RWPE2 (cell line): ENCODE measurements at places on chromosomes 4 and X.
A peak's percentile ranks its signal among the peaks of the same experiment; 100 is the strongest.

- no peak for DNase-seq
Observed at GRCh38 chr4:113446019-113446418, 315.5 kb downstream of the CAMK2D start.

DNA sequence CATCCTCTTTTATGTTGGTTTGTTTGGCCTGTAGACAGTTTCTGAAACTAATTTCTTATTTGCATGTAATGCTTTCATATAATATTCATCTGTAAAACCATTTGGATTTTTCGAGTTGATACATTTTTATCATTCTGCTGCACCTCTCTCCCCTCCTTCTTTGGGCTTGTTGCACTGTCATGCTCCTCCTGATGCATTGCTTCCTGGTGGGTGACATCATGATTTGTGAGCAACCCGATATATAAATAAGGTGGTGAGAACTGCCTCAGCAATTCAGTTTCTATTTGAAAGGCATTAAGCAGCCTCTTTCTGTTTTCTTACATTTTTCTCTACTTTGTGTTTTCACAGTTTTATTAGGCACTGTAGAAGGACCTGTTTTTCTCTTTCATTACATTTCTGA is 515.7 kb downstream of the RPA4 start:
- no peak for DNase-seq

DNA sequence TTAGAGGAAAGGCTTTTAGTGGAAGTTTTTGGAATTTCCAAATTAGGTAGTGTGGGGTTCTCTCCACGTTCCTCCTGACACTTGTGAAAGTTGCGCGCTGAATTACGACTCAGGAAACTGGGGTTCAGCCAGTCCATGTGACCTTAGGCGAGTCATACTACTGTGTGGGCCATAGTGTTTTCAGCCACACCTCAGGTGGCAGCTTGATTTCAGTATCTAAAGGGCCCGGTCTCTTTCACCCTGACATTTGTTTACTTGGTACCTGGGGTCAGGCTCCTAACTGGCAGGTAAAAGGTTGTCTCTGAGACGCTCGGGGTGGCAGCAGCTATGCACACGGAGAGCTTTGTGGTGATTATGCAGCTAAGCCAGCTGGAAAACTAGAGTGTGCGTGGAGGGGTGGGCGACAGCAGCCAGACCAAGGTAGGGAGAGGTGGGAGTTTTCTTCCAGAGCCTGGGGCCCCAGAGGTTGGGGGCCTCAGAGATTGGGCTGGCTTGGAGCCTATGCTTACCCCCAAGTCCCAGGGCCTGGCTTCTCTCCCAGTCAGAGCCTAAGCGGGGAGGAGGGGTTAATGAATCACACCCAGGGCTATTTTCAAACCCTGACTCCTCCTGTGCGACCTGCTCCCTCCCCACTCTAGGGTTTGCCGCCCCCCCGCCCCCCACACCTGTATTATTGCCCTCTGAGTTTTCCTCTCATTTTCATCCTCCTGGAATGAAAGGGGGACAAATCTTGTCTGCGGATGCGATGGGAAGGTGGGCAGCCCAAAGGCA is 47.2 kb downstream of the STARD8 start:
- DNase-seq, result no peak

DNA sequence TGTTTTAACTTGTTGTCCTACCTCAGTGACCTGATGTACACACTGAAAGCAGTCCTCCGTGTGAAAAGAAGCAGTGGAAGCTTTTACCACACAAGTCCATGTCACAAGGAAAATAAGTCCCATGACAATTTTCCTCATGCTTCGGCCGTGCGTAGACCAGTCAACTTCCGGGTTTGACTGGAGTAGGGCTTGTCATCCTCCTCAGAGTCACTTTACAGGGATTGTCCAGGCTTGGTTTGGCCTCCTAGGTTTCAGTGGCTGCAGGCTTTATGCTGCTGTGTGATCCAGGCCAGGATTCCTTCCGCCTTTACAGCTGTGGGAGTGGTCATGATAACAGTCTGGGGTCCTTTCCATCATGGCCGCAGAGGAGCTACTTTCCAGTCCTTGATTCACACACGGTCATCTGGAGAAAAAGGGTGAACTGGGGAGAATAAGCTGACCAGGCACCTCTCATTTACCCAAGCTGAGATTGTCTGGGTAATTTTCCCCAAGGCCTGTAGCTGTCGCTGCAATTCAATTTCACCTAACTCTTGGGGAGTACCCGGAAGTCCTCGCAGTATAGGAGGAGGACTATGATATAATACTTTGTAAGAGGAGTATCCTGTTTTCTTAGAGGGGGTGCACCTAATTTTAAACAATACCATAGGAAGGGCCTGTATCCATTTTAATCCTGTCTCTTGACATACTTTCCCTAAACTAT is 206.1 kb upstream of the KLF8 start:
- DNase-seq, result no peak

GRCh38 chr4:93529692-93530372 is 298.7 kb upstream of the ATOH1 start:
- DNase-seq, result no peak

- no peak for DNase-seq
Observed at GRCh38 chrX:43333543-43333942, 322.6 kb upstream of the MAOA start.

- no peak for DNase-seq
Observed at GRCh38 chr4:132417220-132417619, 731.9 kb upstream of the PCDH10 start.

DNA sequence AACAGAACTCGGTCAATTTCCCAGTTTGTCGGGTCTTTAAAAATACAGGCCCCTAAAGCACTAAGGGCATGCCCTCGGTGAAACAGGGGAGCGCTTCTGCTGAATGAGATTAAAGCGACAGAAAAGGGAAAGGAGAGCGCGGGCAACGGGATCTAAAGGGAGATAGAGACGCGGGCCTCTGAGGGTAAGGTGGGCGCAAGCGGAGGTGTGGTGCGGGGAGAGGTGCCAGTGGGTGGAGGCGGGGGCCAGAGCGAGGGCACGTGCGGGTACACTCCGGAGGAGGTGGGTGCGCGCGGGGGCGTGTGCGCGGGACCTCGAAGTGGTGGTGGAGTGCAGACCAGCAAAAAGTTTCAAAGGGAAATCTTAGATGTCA is 787 bp upstream of the TET2 start:
- DNase-seq, result no peak

- DNase-seq, result no peak
Observed at GRCh38 chr4:2878346-2878745, 34.7 kb downstream of the ADD1 start.

DNA sequence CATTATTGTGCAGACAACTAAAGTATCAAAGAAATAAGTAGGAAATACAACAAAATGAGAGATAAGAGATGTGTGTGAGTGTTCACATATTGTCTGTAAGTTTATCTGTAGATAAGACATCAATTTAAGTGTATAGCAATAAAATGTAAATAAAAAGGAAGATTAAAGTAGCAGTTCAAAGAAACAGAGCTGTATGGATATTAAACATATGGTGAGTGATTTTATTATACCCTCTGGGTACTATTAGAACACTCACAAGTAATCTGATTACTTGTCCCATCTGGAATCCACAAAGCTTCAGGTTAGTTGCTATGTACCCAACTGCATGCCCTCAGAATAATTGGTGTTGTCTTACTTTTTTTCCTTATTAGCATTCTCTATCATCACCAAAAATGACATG is 747.9 kb upstream of the ADGRL3 start:
- no peak for DNase-seq

DNA sequence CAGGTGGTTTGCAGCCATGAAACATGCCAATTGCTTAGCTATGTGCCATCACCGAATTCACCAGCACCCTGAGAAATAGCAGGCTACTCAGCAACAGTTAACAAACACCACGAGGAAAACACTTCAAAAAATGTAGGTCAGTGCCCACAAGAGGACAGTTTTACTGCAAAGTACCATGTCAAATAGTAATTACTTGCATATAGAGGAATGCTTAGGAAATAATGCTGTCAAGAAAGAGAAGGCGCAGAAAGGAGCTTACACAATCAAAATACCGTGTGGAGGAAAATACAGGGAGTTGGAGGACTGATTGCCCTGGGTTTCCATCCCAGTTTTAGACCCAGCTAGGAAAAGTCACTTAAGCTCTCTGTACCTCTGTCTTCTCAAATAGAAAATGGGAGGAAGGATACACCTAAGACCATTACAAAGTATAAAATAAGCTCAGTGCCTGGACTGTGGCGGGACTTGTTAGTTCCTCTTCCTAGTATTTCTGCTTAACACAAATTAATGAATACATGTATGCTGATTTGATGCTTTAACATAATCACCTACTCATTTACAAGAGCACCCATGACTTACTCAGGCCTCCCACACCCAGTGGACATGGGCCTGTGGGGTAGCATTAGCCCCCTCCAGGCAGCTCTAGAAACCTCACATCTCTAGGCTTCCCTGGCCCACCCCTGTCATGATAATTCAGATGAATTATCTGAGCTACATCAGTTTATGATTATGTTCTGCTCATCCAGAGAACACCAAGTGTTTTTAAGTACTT is 44.5 kb upstream of the IL21 start:
- no peak for DNase-seq

DNA sequence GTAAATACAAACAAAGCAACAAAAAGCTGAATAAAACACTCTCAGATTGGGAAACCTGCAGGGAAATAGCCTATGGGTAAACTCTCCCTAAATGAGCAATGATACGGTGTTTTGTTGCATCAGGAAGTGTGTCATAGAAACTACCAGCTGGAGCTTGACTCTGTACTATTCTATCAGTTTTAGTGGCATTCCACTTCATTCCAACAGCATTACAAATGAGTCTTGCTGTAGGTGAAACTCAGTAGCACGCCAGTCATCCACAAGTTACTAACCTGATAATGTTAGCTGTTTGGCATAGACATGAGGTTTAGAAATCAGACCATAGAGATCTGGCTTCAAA is 24.9 kb downstream of the FGFBP1 start:
- DNase-seq, result no peak

DNA sequence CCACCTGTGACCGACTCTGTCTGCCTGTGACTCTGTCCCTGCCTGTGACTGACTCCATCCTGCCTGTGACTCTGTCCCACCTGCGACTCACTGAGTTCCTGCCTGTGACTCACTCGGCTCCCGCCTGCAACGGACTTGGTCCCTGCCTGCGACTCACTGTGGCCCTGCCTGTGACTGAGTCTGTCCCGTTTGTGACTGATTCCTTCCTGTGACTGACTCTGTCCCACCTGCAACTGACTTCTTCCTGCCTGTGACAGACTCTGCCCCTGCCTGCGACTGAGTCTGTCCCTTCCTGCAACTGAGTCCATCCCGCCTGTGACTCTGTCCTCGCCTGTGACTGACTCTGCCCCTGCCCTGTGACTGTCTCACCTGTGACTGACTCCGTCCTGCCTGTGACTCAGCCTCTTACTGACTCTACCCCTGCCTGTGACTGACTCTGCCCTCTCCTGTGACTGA is 9.6 kb upstream of the UVSSA start:
- no peak for DNase-seq

- no peak for DNase-seq
Observed at GRCh38 chr4:86442881-86443280, 83.0 kb upstream of the MAPK10 start.

- no peak for DNase-seq
Observed at GRCh38 chr4:177161781-177162180, 147.9 kb upstream of the NEIL3 start.

GRCh38 chrX:78997870-78998558 is 52.8 kb downstream of the P2RY10 start:
- DNase-seq, result no peak

DNA sequence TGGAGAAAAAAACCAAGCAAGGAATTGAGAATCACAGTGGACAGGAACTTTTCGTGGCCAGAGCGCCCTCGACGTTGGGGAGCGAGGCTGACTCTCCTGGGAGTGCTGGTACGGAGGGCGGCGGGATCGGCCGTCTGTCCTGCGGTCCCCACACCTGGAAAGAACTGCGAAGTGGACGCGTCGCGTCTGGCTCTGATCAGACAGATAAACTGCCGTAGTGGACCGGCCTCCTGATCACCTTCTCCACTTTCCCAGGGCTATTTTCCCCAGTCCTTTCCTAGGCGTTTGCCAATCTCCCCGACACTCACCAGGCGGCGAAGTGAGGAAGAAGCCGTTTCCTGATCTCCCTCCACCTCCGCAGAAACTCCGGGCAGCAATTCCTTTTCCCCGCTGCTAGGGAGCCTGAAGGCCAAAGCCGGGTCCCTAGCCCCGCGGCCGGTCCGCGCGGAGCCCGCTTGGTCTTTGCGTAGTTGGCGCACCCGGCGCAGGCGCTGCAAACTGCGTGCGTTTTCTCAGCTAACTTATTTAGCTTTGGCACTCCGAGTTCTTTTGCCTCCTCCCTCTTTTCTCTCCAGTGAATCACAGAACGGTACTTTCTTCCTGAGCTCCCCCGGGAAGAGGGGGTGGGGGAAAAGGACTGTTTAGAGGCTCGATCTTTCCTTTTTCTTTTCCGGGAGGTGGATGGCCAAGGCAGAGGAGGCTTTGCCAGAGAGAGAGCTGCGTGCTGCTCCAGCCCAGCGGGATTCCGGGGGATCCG is at the start of gene ARSJ:
TSS of gene ARSJ (minus strand) at position 500 of the 757 bp plus-strand sequence. CDS start 813 bp downstream, outside the sequence.
- DNase-seq, result peak; percentile 60

DNA sequence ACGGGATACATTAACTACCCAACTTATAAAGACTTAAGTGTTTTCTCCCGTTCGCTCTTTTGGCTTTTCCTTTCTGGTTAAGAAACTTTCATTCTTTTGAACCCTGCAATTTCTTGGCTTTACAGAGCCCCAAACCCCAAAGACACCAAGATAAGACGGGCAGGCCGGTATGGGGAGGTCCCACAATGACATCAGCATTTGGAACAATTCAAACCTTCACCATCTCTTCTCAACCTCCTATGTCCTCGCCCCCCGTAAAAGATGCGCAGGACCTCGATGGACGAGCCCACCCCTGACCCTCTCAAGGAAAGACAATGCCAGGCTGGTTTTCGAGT is 999 bp downstream of the ZNF518B start:
- DNase-seq, result no peak
